ENCODE measurements at places on chromosomes 12 and 14.

DNA sequence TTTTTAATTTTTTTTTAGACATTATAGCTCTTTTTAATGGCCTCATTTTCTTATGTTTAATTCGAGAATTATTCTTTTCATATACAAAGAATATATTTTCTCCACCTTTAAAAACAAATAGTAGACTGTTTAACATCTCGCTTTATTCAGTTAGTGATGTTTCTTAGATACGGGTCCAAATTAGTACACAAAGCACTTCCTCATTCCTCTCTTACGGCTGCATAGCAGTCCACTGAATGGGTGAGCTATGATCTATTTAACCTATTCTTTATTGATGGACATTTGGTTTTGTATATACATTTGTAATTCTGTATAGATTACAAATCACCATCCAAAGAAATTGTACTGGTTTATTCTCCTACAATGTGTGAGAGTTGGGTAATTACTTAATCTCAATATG lies 8.3 kb upstream of the GPR162 start:
- no peak for DNase-seq

- DNase-seq: no peak
Observed at GRCh38 chr12:16608946-16609539, 3.1 kb upstream of the LMO3 start.

DNA sequence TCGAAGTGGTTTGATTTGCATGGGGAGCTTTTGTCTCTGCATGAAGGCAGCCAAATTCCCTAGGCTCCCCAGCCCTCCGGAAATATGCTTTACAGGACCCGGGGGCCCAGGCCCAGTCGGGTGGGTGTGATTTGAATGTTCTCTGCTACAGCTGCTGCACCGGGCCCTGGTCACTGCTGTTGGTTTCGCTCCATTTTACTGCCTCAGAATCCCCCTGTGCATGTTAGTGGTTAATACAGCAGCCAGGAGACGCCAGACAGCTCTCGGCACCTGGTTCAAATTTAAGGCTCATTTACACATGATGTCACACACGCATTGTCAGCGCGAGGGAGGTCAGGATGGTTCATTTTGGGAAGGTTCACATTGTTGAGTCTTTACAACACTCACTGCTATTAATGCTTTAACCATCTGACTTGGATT lies 99.6 kb downstream of the SLC38A6 start:
- DNase-seq: no peak

DNA sequence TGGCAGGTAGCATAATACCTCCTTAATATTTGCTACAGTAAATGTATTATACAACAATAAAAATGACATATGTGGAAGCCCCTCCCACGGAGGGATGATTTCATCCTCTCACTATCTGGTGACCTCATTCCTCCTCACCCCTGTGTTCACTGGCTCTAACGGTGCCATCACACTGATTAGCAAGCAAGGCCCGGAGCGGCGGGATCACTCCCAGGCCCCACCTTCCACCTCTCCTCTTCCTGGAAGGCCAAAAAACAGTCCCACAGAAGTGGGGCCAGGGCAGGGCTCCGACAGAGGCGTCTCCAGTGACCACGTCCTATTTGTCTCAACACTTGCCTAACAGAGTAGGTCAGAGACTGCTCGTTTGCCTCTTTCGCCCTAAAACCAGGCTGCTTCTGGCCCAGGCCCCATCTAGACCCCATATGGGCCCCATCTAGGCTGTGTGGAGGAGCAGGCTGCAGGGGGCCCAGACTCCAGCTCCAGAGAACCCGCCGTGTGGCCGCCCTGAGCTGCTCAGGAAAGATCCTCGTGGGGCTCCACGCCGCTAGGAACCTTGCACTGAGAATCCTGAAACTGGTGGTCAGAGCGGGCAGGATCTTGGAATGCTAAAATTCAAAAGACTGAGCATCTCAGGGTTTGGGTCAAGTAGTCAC lies 3.7 kb downstream of the SELPLG start:
- DNase-seq: peak; percentile 34
